ENCODE measurements at places on chromosomes 13 and 19.

DNA sequence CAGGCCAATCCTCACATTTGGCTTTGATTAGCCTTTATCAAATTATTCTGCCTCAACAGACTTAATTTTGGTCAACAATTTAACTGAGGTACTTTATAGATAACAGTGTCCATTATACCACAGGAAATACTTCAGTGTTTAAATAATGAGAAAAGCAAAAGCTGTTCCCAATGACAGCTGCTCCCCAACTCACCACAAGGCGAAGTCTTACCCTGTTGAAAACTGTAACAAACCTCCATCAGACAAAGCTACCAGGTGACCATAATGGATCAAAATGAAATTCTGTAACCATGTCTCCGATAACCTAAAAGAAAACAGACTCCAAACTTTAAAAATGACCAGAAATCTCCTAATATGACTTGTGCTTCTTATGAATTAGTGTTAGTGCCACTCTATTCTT, 50.3 kb downstream of the ZNF44 start:
- no peak for DNase-seq

GRCh38 chr13:41004875-41005693, 14.0 kb downstream of the ELF1 start:
- DNase-seq: no peak

DNA sequence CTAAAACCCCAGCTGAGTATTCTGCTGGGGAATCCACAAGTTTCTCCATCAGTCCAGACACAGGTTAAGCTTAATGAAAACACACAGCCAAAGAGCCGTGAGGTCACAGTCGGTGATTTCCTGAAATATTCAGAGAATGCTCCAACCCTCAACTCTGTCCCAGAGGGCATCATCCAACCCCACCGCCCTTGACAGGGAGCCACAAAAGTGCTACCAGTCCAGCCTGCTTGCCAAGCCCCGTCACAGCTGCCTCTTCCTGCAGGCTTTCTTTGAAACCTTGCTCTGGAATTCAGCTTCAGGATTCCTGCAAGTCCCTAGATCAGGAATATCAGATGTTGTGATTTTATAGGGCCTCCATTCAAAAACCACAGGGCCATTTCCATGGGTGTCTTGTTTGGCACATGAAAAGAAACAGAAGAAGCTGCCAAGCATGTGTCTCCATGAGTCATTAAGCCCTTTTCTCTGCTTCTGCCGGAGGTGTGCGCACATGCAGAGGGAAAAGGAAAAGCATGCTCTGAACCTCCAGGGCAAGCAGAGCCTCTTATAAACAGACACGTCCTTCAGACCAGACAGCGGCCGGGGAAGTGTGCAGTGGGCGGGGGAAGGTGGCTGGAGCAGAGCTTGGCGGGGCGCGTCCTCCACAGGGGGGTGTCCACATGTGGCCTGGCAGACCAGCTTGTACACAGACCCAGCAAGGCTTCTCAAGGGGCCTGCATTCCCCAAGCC, 164.7 kb downstream of the KATNAL1 start:
- no peak for DNase-seq

DNA sequence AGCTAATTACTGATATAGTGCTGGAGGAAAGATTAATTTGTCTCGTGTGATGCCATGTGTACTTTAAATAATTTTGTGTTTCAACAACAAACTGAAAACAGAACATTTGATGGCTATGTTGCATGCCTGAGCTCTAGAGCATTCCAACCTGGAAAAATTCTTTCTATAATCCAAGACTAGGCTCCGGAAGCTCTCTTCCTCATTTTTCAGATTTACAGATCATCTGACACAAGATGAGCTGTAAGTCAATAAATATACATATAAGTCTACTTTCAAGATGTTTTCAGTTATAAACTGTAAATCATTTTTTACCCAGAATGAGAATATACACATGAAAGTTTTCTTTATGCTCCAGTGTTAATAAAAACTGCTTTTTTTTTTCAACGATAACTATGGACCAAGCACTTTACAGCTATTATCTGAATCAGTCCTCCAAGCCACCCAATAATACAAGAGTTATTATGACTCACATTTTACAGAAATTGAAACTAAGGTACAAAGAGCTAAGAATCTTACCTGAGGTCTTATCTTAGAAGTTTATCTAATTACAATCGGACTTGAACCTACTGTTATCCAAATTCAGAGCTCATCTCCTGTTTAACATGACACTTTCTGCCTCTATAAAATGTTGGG, 6.4 kb upstream of the FOXO1 start:
- no peak for DNase-seq

GRCh38 chr13:111938741-111939665, 127.9 kb upstream of the SOX1 start:
- DNase-seq: no peak

Measured in T follicular helper cell (primary cell).